ENCODE measurements at places on chromosomes 16 and 17. TPM values are rescaled to one million over a fixed set of nuclear protein-coding genes. Genes with fewer than 3 reads are reported as not detected.

PRR15L gene
- not detected for total RNA-seq

TEKT5 gene
- not detected for total RNA-seq

BIRC5 gene
- 0.36 TPM for total RNA-seq

GP1BA gene
- total RNA-seq, result not detected

SLC2A4 gene
- total RNA-seq, result 81.7 TPM

RNF222 gene
- not detected for total RNA-seq

DNA sequence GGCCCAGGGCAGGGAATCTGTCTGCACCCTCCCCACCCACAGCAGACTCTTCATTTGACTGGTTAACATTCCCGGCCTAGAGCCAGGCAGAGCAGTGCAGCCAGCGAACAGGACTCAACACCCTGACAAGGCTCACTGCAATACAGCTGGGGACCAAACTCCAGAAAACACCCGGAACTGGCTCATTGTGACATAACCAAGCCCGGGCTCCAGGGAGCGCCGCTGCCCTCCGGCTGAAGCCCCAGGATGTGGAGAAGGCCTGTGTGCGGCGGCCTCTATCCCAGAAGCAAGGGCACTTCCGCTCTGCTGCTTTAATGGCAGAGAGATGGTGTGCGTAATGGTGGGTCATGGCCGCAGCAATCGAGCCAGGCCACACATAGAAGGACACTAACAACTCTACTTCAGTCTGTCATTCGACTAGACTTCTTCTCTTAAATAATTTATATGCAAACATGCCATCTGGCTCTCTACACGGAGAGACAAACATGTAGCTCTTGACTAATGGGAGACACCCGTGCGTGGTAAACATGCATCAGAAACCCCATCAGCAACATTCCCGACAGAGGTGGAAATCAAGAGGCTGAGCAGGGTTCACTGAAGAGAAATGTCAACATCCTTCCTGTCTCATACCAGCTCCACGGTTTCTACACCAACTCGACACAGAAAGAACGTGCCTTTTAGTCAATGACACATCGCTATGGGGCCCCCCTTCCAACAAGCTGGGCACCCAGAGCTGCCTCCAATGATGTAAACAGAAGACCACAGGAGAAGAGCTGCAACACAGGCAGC is 18.0 kb downstream of the KLHDC4 start:
- no peak for DNase-seq

GRCh38 chr16:11091021-11091785 is 146.8 kb downstream of the CLEC16A start:
- DNase-seq, result no peak

ANKS4B gene
- total RNA-seq, result not detected

DNA sequence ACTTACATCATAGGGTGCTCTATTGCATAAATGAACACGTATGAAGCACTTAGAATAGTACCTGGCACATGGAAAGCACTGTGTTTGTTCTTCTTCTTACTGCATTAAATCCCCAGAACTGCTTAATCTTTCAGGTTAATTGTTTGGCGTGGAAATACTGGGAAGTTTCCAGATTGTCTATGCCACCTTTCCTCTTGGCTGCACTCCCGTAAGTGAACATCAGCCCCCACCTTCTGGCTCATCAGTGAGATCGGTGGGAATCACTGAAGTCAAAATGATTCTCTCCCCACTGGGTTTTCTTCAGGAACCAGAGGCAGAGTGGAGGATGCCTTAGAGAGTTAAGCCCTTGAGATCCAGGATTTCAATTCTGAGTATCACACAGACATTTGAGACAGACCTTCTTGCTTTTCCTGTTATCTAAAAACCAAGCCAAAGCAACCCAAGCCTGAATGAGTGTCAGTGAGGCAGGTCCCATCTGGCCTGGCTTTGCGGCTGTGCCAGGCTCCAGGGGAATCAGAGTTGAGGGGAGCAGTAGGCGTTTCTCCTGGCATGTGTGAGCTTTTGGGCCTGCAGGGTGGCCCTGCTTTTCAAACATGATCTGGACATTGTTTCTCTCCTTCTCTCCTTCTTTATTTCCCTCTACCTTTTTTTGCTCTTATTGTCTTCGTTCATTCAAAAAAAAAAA is 59.1 kb downstream of the OTOA start:
- DNase-seq, result no peak

DNA sequence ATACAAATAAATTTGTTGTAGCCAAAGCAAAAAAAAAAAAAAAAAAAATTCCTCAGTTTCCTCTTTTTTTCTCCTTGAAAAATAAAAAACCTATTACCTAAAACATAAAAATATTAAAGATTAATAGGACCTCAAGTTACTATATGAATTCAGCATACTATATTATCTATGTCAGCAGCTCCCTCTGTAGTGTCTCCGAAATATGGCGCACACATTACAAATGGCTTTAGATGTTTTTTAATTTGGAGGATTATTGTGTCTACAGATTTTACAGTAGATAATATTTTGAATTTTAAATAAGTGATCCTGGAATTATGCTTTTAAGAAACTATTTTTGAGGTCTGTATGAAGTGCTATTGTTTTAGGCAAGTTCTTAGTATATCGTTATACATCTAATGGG is 94.4 kb downstream of the NLK start:
- DNase-seq, result no peak

- no peak for DNase-seq
Observed at GRCh38 chr16:31213877-31214707, at the start of gene TRIM72. TSS of gene TRIM72 (plus strand) at chr16:31214119. CDS start at chr16:31214739, 620 bp downstream.

DNA sequence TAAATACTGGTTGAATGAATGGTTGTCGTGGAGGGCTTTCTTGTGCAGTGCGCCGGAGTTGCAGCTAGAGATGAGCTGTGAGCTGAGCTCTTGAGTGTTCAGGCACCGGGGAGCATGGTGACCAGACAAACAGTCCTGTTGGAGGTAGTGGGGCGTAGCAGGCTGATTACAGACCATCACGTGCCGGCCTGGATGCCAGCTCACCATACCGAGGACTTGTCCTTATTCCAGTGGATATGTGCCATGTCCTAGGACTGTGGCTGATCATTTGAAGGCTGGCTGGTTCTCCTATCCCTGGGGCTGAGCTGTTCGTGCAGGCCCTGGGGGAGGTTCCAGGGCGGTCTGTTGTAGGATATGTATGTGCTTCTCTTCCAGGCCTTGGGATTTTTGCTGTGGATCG is 60.0 kb downstream of the ABCC1 start:
- DNase-seq, result no peak

CFAP97D1 gene
- not detected for total RNA-seq

DNA sequence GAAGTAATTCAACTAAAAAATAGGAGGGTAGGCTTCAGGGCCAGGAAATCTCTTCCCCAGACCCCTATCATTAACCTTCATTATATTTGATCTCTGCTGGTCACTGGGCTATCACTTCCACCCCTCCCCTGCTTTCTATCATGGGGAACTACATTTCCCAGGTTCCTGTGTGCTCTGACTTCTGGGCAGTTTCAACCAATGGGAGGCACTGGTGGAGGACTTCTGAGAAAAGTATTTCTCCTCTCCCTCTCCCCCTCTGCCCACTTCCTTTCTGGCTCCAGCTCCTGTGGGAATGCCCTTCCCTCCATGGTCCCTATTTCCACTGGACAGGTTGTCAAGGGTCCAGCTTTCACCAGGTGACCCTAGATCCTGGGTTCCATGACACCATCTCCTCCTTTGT is 364.4 kb downstream of the C16orf95 start:
- DNase-seq, result no peak

DNA sequence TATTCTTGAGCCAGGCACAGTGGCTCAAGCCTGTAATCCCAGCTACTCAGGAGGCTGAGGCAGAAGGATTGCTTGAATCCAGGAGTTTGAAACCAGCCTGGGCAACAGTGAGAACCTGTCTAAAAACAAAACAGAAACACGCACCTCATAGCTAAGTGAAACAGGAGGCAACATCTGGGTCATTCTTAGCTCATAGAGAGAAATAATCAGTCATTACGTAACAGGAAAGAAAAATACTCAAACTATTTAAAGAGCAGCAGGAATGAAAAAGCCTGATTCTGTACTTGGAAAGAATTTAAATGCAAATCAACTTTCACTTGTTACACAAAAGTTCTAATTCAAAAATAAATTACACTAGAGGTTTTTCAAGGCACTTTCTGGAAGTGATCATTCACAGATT is 17.2 kb downstream of the CHCT1 start:
- DNase-seq, result no peak

GRCh38 chr17:68248891-68249290 is 1.0 kb downstream of the AMZ2 start:
- no peak for DNase-seq

DNA sequence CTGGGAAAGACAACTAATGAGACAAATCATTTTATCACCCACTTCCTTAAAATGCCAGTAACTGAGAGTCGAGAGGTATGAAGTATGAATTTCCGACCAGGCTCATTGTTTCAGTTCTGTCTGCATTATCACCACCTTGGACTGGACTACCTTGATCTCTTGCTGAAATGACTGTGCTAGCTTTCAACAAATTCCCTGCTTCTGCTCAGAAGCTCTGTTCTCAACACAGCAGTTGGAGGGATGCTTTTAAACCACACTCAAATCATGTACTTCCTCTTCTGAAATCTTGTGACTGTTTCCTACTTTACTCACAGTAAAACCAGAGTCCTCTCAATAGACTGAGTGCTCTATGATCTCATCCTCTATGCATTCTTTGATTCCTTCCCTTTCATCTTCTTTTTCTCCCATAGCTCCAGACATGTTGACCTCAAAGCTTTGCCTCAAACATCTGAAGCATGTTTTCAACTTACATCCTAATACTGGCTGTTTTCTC is 195.8 kb downstream of the KCNJ2 start:
- no peak for DNase-seq

GRCh38 chr16:81481207-81481821 is 36.7 kb downstream of the CMIP start:
- DNase-seq, result peak; percentile 81

DNA sequence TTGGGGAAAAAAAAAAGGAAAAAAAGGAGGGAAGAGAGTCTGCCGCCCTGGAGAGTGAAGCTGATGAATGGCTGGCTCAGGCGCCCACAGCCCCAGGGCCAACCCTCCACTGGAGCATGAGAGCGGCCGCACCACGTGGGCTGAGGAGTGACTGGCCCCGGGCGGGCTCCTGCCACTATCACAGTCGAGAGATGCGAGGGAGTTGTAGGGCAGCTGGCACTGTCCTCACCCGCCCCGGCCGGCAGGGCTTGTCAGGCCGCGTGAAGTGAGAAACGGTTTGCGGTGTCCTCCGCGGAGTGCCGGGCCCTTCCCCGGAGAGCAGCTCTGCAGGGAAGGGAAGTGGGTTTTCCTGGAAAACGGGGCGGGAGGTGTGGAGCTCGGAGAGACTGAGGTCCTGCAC is 45.9 kb downstream of the JPH3 start:
- no peak for DNase-seq

DNA sequence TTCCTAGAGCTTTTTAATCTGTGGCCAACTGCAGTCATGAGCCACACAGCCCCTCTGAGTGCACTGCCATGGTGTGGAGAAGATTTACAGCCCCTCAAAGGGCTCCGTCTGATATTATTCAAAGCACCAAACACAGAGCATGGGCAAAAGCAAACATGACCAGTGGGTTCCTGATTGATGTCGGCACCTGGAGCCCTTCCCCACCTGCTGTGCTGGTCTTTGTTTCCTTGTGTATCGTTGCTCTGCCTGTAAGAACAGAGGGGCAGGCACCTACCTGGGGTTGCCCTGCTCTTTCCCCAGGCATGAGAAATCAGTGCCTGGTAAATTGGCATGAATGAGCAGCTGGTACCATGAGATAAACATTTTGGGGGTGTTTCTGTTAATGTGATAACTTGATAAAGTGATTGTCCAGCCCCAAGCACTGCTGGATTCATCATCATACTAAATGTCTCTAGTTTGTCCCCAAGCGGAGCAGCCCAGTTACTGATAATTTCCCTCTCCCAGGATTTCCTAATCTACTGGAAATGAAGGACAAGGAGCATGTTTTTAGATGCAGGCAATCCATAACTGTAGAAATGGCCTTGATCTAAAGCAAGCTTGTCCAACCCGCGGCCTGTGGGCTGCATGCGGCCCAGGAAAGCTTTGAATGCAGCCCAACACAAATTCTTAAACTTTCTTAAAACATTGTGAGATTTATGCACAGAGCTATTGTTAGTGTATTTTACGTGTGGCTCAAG is 5.0 kb upstream of the SPIRE2 start:
- no peak for DNase-seq

DNA sequence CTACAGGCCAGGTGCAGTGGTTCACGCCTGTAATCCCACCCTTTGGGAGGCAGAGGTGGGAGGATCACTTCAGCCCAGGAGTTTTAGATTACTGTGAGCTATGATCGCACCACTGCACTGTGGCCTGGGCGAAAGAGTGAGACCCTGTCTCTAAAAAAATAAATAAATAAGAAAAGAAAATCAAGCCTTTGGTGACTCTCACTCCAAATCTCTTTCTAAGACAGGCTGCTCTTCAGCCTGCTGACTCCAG is 976 bp downstream of the ABCC3 start:
- no peak for DNase-seq

DNA sequence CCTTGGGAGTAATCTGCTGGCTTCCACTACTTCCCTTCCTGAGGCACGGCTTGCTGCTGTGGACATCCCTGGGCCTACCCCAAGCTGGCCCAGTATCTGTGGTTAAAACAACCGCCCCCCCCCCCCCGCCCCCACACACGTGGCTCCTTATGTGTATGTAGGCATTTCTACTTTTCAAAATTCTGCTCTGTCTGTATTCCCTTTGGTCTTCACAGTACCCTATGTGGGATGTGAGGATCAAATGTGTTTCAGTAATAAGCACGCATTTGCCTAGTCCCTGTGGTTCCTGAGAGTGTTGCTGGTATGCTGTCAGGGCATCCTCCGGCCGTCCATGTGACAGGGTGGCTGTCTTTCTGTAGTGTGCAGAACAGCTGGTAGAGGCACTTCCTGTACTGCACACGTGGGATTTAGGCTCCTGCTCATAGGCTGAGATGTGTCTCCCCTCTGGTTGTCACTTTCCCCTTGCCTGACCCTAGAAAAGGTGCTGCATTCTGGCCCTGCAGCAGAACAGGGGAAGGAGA is 2.2 kb downstream of the NT5M start:
- no peak for DNase-seq

RGS11 gene
- total RNA-seq, result 6.4 TPM

DNA sequence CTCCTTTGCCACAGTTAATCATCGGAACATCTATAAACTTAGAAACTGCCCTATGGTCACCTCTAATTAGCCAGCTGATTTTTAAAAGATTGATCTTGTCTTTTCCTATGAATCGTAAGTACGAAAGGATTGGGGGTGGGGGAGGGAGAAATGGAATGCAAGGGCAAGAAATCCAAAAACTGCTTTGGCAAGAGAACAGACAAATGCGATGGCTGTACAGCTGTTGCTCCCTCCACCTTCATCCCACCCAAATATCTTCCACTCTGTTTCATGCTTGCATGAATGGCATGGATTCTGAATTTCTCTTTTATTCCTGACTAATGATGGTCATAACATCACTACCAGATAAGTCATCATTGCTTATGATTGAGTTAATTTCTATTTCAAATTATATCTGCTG is 165.7 kb downstream of the STX8 start:
- no peak for DNase-seq
